ENCODE measurements at places on chromosomes 2 and 18.

DNA sequence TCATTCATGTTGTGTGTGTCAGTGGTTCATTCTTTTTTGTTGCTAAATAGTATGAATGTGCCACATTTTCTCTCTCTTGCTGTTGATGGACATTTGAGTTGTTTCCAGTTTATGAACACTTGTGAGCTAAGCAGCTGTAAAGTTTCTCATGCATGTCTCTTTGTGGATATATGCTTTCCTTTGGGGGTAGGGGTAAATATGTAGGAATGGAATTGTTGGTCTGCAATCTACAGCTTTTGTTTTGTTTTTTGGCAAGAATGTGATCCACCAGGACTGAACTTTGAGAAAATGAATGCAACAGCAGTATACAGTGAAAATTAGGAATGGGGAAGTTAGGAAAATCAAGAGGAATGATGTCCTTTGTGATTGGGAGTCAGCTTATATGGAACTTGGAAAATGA lies 226.3 kb downstream of the CDCA7 start:
- no peak overlapping the region for H3K4me3 ChIP-seq
- no peak overlapping the region for H3K27ac ChIP-seq
- DNase-seq: no peak
- no peaks in the 10 kb centered on the region for H3K27me3 ChIP-seq
- H3K36me3 ChIP-seq: no peaks in the 10 kb centered on the region

DNA sequence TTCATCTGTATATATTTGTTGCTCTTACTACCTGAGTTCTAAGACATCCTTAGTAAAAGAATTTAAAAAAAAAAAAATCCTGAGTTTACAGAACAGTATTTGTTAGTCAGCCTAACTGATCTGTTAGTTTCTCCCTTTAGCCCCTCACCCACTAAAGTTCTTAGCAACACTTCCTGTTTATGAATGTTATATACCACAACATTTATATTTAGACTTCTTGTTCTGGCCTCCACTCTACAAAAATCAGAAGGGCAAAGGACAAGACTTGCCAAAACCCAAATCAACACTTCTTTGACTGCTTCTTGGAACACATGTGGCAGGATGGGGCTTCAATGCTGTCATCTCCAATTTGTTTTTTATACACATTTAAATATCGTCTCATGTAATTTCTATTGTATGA lies 71.1 kb downstream of the MGAT5 start:
- no peak overlapping the region for H3K4me3 ChIP-seq
- H3K4me1 ChIP-seq: peaks cover 7% of the 10 kb centered on the region
- H3K27ac ChIP-seq: no peak overlapping the region
- no peaks in the 10 kb centered on the region for H3K27me3 ChIP-seq
- peaks cover 12% of the 10 kb centered on the region for H3K36me3 ChIP-seq
- no peak for DNase-seq

- no peak for DNase-seq
- H3K27me3 ChIP-seq: no peaks in the 10 kb centered on the region
- H3K36me3 ChIP-seq: no peaks in the 10 kb centered on the region
Measured at GRCh38 chr2:146414456-146414855, 1430.4 kb upstream of the ACVR2A start.

GRCh38 chr2:24515335-24515734 lies 24.3 kb downstream of the NCOA1 start:
- no peak for DNase-seq
- no peaks in the 10 kb centered on the region for H3K4me1 ChIP-seq
- no peaks in the 10 kb centered on the region for H3K36me3 ChIP-seq
- no peaks in the 10 kb centered on the region for H3K27me3 ChIP-seq
- no peak overlapping the region for H3K4me3 ChIP-seq
- no peak overlapping the region for H3K27ac ChIP-seq

- no peaks in the 10 kb centered on the region for H3K36me3 ChIP-seq
- no peaks in the 10 kb centered on the region for H3K4me1 ChIP-seq
- no peak overlapping the region for H3K4me3 ChIP-seq
- DNase-seq: no peak
Measured at GRCh38 chr2:6968319-6969100, 51.3 kb downstream of the RNF144A start.

DNA sequence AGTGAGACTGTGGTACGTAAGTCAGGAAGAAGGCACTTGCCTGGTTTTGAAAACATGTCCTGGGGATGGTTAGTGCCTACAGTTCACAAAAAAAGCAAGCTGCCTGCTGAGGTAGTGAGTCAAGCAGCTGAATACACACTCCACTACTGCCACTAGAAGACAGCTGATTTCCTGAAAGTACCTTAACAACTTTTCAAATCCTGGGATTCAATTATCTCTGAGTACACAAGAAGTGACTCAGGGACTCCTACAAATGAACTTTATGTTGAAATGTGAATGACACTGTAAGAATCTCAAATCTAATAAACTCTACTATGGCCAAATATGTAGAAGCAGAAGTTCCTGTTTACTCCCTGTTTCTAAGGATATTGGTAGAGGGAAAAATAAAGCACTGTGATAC lies 58.0 kb upstream of the ARL5A start:
- DNase-seq: no peak
- no peak overlapping the region for H3K27ac ChIP-seq
- no peaks in the 10 kb centered on the region for H3K27me3 ChIP-seq
- no peak overlapping the region for H3K4me3 ChIP-seq
- no peaks in the 10 kb centered on the region for H3K4me1 ChIP-seq

GRCh38 chr18:51668101-51668500 lies 470.6 kb upstream of the MEX3C start:
- peaks cover 5% of the 10 kb centered on the region for H3K4me1 ChIP-seq
- DNase-seq: peak; percentile 58
- no peaks in the 10 kb centered on the region for H3K36me3 ChIP-seq
- H3K4me3 ChIP-seq: no peak overlapping the region
- no peaks in the 10 kb centered on the region for H3K27me3 ChIP-seq

DNA sequence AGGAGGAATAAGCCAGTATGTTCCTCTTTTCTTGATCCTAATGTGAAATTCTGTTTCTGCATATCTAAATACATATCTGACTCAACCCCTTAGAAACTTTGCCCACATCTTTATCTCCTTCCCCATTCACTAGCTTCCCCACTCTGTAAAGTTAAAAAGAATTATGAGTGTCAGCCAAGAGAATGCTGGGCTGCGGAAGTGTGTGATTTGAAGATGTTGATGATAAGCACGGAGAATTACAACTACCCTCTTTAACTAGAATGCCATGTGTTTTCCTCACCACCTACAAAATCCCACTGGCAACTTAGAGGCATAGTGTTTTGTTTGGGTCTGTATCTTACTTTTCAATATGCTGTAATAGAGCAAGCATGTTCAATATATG lies 490.4 kb upstream of the FANCL start:
- H3K4me1 ChIP-seq: no peaks in the 10 kb centered on the region
- H3K27ac ChIP-seq: no peak overlapping the region
- H3K36me3 ChIP-seq: no peaks in the 10 kb centered on the region
- no peak overlapping the region for H3K4me3 ChIP-seq
- no peak for DNase-seq
- no peaks in the 10 kb centered on the region for H3K27me3 ChIP-seq

- H3K4me1 ChIP-seq: no peaks in the 10 kb centered on the region
- H3K27ac ChIP-seq: no peak overlapping the region
- H3K4me3 ChIP-seq: no peak overlapping the region
- H3K27me3 ChIP-seq: no peaks in the 10 kb centered on the region
- H3K36me3 ChIP-seq: no peaks in the 10 kb centered on the region
Measured at GRCh38 chr2:143705108-143705707, 576.0 kb downstream of the ARHGAP15 start.

GRCh38 chr2:23591111-23591510 lies 206.1 kb downstream of the KLHL29 start:
- H3K27ac ChIP-seq: no peak overlapping the region
- peaks cover 37% of the 10 kb centered on the region for H3K4me1 ChIP-seq
- H3K36me3 ChIP-seq: no peaks in the 10 kb centered on the region
- H3K4me3 ChIP-seq: no peak overlapping the region

DNA sequence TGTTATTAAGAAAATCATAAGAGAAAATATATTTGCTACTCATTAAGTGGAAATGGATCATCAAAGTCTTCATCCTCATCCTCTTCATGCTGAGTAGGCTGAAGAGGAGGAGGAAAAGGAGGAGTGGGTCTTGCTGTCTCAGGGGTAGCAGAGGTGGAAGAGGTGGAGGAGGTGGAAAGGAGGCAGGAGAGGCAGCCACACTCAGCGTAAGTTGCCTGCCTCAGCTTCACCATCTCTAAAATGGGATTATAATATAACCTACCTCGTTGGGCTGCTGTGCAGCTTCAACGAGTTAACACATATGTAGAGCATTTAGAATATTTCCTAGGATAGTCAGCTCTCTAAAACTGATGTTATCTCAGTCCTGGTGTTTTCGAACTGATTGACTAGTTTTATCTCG lies 4.3 kb upstream of the MYO1B start:
- DNase-seq: no peak
- H3K36me3 ChIP-seq: no peaks in the 10 kb centered on the region
- H3K27ac ChIP-seq: no peak overlapping the region
- no peaks in the 10 kb centered on the region for H3K27me3 ChIP-seq
- no peak overlapping the region for H3K4me3 ChIP-seq
- H3K4me1 ChIP-seq: no peaks in the 10 kb centered on the region

GRCh38 chr2:233053928-233054784 lies 6.0 kb upstream of the INPP5D start:
- no peak overlapping the region for H3K27ac ChIP-seq
- DNase-seq: no peak
- H3K36me3 ChIP-seq: no peaks in the 10 kb centered on the region
- no peaks in the 10 kb centered on the region for H3K4me1 ChIP-seq
- peaks cover 1% of the 10 kb centered on the region for H3K27me3 ChIP-seq
- no peak overlapping the region for H3K4me3 ChIP-seq

DNA sequence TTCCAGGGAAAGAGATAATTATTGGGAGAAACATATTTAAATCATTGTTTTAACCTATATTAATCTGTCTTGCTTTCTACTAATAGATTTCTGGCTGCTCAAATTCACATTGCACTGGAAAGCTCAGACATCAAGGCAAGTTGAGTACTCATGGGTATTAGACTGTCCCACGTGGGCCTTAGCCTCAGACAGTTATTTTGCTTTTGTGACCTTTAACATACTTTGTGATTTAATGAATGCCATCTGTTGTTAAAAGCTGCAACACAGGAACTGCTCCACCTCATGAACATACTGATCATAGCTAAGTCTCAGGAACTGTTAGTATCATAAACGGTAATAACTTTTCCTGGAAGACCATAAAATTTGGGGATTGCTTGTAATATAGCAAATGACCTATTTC lies 2.7 kb upstream of the LCT start:
- H3K4me3 ChIP-seq: no peak overlapping the region
- H3K36me3 ChIP-seq: no peaks in the 10 kb centered on the region
- no peak overlapping the region for H3K27ac ChIP-seq
- no peak for DNase-seq
- no peaks in the 10 kb centered on the region for H3K27me3 ChIP-seq

- DNase-seq: no peak
- no peaks in the 10 kb centered on the region for H3K36me3 ChIP-seq
- no peak overlapping the region for H3K27ac ChIP-seq
- H3K4me3 ChIP-seq: no peak overlapping the region
- no peaks in the 10 kb centered on the region for H3K27me3 ChIP-seq
Measured at GRCh38 chr2:117087535-117088291, 726.8 kb upstream of the DDX18 start.

GRCh38 chr2:128475427-128476211 lies 157.0 kb upstream of the HS6ST1 start:
- H3K4me3 ChIP-seq: no peak overlapping the region
- no peak overlapping the region for H3K27ac ChIP-seq
- H3K36me3 ChIP-seq: no peaks in the 10 kb centered on the region
- no peaks in the 10 kb centered on the region for H3K27me3 ChIP-seq

DNA sequence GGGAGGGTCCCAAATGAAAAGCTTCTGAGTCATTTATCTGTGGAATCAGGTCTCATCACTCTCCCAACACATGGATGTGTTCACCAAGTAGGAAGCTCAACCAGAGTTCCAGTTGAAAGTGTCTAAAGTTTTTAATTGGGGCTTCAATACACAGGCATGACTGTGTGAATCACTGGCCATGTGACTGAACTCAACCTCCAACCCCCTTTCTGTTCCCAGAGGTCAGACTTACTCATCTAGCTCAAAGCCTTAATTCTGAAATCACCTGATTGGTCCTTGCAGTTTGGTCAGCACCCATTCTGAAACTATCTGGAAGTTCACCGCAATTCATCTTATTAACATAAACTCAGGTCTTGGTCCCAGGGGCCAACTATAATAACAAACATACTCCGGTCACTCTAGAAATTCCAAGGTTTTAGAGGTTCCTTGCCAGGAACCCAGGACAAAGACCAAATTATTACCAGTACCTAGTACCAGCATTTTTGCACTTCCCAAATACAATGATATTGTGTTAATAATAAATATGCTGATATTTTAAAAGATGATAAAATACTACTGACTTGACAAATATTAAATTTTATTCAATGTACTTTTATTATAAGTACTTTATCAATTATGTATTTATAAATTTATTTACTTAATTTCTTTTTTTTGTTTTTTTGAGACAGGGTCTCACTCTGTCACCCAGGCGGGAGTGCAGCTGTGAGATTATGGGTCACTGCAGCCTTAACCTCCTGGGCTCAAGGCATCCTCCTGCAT lies 10.7 kb upstream of the RBM45 start:
- no peak overlapping the region for H3K4me3 ChIP-seq
- H3K27me3 ChIP-seq: no peaks in the 10 kb centered on the region
- H3K36me3 ChIP-seq: no peaks in the 10 kb centered on the region
- H3K27ac ChIP-seq: no peak overlapping the region
- H3K4me1 ChIP-seq: no peaks in the 10 kb centered on the region

DNA sequence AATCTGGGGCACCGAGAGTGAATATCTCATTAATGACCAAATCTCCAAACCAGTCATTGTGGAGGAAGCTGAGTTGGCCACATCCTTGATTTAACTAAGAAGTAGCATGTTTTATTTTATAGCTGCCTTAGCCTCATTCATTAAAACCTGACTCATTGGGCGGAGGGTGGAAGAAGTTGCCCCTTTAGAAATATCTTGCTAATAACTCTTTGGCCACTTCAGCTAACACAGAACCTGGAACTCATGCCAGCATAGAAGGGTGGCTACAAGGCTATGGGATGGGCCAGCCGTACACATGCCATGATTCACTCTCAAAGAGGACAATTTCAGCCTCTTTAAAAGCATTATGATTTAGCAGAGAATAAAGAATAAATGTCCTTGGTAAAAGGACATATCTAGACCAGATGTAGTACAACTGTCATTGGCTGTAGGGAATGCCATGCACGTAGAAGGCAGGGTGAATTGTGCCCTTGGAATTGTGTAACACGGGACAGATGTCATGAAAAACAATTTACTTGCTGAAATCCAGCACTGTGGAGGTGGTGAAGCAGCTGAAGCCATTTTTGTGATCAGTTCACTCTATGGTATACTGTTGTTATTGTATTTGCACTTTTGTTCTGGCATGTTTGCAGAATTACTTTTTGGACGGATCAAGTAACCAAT lies 330.0 kb downstream of the PLCL1 start:
- no peaks in the 10 kb centered on the region for H3K4me1 ChIP-seq
- no peak overlapping the region for H3K4me3 ChIP-seq
- H3K27ac ChIP-seq: no peak overlapping the region
- no peaks in the 10 kb centered on the region for H3K36me3 ChIP-seq

- H3K4me3 ChIP-seq: no peak overlapping the region
- DNase-seq: peak; percentile 15
- no peaks in the 10 kb centered on the region for H3K4me1 ChIP-seq
- H3K27ac ChIP-seq: no peak overlapping the region
Measured at GRCh38 chr2:164917296-164917903, 37.9 kb downstream of the SLC38A11 start.

Measured in tibial nerve (tissue), 4 donors.